ENCODE measurements at places on chromosomes 3 and 15.

DNA sequence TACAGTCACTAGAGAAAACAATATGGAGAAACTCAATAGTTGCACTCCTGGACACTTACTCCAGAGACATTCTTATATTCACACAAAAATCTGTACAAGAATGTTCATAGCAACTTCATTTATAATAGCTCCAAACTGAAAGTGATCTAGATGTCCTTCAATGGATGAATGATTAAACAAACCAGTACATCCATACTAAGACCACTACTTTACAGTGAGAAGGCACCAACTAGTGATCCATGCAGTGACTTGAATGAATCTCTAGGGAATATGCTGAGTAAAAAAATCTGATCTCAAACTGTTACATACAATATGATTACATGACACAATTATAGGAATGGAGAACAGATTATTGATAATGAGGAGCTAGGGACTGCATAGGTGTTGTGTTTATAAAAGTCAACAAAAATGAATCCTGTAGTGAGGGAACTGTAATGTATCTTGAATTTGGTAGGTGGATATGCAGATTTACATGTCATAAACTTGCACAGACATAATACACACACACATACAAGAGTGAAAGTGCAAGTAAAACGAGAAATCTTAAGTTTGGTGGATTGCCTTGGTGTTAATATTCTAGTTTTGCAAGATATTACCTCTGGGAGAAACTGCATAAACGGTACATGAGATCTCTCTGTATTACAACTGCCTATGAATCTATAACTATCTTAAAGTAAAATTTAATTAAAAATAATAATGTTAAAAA lies 85.7 kb downstream of the SPATA16 start:
- DNase-seq: no peak

- no peak for DNase-seq
Measured at GRCh38 chr15:58070801-58071418, 5.4 kb upstream of the ALDH1A2 start.

DNA sequence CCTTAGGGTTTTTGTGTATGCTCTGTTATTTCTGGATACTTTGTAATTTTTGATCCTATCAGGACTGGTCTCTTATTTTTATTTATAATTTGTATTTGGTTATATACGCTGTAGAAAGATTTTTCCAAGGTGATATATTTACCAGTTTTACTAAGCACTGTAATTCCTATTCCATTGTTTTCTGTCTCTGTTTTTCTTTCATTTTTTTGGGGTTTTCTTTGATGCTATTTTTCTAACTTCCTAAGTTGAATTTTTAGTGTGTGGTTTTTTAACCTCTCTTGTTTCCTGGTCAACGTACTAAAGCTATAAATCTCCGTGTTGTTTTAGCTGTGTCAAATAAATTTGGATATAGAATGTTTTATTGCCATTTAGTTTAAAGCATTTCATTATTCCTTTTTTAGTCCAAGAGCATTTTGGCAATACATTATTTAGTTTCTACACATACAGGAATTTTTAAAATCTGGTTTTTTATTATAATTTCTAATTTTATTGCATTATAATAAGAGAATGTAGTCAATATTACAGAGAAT lies 128.1 kb upstream of the THRB start:
- DNase-seq: no peak

- DNase-seq: no peak
Measured at GRCh38 chr3:66344391-66344811, 123.6 kb downstream of the SLC25A26 start.

DNA sequence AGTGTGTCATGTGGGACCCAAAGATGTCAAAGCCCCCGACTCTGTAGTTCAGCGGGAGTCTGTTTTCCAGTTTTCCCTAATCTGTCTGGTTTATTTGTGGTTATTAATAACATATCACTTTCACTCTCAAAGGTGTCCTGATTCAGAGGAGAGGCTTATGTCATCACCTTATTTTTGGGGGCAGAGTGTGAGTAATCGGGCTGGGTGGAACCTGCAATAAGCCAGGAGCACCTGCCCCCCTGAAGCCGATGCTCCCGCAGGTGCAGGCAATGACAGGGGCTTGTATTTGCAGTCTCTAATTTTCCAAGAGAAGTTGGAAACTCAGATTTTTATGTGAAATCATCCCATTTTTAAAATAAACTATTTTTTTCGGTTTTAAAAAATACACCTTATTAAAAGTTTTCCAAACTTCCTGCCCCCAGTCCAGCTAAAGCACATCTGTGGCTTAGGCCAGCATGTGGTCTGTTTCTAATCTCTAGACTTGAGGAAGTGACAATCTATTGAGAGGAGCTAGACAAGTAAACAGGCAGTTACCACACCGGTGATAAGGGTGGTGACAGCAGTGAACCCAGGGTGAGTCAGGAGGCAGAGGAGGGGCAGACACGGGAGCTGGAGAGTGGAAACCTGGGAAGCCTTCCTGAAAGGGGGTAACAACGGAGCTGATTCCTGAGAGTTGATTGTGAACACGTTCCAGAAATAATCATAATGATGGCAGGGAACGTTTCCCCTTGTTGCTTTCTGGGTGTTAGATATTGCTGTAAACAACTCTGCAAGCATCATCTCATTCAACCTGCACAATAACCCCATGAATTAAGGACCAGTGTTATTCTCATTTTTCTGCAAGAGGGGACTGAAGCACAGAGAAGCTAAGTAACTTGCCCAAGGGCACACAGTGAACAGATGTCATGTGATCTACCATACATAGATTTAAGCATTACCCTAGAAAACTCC lies 37.2 kb downstream of the BHLHE40 start:
- no peak for DNase-seq
